ENCODE measurements at places on chromosomes 1 and 21.

DNA sequence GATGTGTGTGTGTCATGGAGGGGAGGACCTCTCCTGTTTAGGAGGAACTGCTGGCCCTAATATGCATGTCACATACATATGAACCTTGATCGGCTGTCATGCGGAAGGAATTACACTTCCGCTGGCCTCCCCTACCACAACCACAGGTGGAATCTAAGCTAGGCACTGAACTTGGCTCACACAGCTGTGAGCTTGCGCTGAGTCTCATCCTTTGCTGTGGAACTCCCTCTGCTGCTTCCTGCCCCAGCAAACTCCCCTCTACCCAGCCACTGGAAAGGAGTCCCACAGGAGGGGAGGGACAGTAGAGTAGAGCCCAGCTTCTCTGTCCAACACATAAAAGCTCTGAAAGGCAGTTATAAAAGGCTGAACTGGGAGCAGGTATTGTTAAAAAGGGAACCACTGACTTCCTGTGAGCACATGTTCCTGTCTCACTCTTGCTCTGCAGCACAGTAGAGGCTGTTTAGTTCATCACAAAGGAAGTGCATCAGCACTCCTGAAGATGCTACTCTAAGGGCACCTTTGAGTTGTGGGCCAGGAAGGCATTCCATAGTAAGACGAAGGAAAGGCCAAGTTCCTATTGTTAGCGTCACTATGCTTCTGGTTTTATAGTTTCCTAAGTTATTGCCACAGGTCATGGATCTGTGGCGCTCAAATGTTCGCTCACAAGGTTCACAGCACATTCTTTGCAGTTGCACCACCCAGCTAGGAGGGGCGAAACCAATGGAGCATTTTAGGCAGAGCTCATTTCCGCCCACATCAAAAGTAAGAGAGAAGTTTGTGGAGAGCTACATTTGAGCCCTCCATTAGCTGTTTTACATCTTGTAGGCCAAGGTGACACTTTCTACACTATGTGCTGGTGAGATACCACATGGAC is 17.7 kb upstream of the PTPRC start:
- H3K27ac ChIP-seq: peak overlapping the region; percentile 86
- DNase-seq: peak; percentile 87
- no peaks in the 10 kb centered on the region for H3K27me3 ChIP-seq
- H3K4me1 ChIP-seq: peaks cover 79% of the 10 kb centered on the region

DNA sequence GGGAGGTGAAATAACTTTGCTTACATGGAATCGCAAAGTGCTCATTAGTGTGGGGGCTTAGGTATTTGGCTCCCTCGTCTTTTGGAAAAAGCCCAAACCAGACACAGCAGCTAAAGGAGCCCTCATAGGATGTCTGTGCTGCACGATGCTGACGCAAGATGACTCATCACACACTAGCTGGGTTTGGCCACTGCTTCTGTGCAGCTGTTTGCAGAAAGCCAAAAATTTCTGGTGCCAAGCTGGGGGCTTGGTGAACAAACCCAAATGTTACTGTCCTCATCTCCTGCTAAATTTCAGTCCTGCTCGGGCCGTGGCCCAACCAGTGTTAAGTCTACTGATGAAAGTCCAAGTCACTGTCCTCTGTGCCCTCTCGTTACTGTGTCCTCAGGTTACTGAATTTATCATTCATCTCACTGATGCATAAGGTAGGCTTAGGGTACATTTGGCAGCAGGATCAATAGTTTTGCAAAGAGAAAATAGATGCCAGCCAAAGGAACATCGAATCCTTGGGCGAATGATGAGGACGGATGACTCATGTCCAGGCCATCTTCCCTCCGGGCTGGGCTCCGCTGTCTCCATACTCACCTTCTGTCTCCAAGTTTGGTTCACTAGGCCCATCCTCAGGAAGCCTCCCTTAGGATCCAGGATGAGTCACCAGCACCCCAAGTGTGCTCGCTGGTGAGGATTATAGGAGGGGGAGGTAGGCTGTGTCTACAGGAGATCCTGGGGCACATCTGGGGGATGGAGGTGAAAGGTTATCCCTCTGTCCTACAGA is 177.7 kb downstream of the ADSS2 start:
- H3K27me3 ChIP-seq: no peaks in the 10 kb centered on the region
- H3K4me3 ChIP-seq: no peak overlapping the region
- no peak overlapping the region for H3K27ac ChIP-seq
- H3K4me1 ChIP-seq: peaks cover 6% of the 10 kb centered on the region

DNA sequence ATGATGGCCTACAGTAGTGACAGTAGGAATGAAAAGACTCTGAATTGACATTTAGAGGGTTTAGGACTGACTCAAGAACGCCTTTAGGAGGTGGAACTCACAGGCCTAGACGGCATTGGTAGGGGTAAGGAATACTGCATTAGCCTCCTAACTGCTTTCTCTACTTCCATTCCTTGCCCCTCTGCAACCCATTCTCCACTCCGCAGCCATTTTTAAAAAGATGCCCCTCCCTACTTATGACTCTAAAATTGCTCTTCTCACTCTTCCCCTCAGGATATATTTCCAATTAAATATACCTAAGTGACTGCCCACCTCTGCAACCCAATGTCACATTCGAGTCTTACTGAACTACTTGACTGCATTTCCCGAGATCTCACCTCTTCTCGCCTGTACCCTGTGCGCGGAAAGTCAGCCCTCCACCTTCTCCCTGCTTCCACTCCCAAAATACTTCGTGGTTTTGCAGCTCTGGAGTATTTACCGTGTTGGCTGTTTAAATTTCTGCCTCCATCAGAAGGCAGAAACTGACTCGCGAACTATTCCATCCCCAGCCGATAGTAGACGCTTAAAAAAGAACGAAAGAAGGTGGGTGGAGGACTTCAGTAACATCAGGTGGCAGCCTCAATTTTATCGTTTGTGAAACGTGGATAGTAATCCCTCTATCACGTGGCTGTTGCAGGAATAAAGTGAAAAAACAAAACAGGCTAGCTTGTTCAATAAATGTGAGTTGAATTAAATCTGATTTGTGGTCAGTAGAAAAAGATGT is 1.1 kb upstream of the YBX1 start:
- no peak for DNase-seq
- peak overlapping the region; percentile 98 for H3K27ac ChIP-seq

DNA sequence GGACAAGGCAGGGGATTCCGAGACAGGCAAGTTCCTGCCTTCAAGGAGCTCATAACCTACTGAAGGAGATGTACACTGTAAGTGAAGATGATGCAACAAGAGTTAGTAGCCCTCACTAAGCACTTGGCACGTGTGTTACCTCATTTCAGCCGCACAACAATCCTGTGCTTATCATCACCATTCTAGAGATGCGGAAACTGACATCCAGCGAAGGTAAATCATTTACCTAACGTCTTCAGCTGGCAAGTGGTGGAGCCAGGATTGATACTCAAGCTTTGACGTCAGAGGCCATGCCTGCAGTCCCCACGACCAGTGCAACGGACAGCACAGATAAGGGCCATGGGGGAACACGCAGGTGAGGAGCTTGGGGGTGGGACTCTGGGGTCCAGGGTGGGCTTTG is 2.9 kb upstream of the UBXN10 start:
- no peaks in the 10 kb centered on the region for H3K36me3 ChIP-seq
- peak; percentile 35 for DNase-seq
- H3K27ac ChIP-seq: no peak overlapping the region
- H3K4me1 ChIP-seq: peaks cover 35% of the 10 kb centered on the region
- H3K4me3 ChIP-seq: no peak overlapping the region

- no peak overlapping the region for H3K4me3 ChIP-seq
- no peaks in the 10 kb centered on the region for H3K4me1 ChIP-seq
- no peaks in the 10 kb centered on the region for H3K36me3 ChIP-seq
- DNase-seq: no peak
Observed at GRCh38 chr1:81446000-81446669, 354.6 kb upstream of the ADGRL2 start.

DNA sequence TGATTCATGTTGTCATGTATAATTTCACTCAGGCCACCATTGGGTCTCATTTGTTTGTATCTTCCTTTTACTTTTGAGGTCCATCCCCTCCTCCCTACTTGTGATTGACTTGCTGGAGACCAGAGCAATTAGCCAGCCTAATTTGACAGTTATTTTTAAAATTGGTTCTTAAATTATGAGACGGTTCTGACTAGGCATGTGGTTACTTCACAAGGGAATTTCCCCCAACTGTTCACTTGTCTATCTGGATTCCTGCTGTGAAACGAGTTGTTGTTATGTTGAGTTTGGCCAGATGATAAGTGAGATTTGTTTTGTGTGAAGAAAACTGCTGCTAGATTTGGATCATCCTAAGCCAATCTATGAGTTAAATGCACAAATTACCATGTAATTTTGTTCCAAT is 359.1 kb downstream of the BARHL2 start:
- H3K4me1 ChIP-seq: no peaks in the 10 kb centered on the region
- H3K36me3 ChIP-seq: no peaks in the 10 kb centered on the region
- H3K27ac ChIP-seq: no peak overlapping the region
- no peak overlapping the region for H3K4me3 ChIP-seq
- no peak for DNase-seq
- no peaks in the 10 kb centered on the region for H3K27me3 ChIP-seq

DNA sequence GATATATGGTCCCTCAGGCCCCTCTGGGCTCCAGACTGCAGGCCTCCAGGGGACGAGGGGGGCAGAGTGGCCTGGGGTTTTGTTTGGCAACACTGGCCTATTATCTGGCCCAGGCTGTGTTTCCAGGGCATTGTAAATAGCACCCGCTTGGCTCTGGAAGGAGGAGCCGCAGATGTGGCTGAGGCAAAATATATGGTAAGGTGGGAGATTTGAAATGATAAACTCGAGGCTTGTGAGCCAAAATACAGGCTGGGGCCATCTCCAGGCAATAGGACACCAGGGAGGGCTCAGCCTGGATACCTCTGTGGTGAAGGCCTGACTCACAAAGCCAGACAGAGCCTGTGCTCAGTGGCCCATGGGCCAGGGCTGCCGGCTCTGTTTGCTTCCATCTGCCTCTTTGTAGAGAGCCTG is 14.0 kb downstream of the NAV1 start:
- H3K36me3 ChIP-seq: no peaks in the 10 kb centered on the region
- no peak overlapping the region for H3K4me3 ChIP-seq
- H3K27me3 ChIP-seq: no peaks in the 10 kb centered on the region
- DNase-seq: no peak
- H3K27ac ChIP-seq: no peak overlapping the region

GRCh38 chr1:225949041-225949440 is 8.0 kb upstream of the LEFTY2 start:
- H3K4me1 ChIP-seq: peaks cover 13% of the 10 kb centered on the region
- no peaks in the 10 kb centered on the region for H3K36me3 ChIP-seq
- DNase-seq: peak; percentile 24
- H3K4me3 ChIP-seq: no peak overlapping the region
- no peak overlapping the region for H3K27ac ChIP-seq

DNA sequence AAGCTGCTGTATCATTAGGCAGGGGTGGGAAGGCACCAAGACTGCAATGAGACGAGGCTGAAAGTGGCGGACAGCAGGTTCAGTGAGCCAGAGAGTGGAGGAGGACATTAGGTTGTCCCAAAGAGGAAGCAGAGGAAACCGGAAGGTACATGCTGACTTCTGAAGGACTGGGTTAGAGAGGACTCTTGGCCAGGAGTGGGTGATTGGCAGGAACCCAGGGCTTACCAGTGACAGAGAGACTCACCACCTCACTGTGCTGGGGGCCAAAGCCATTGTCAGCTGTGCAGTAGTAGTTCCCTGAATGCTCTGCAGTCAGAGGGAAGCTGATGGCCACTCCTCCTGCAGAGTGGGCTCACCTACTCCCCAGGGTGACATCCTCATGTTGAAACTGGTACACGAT is 41.9 kb upstream of the FCRL4 start:
- H3K27ac ChIP-seq: no peak overlapping the region
- no peaks in the 10 kb centered on the region for H3K27me3 ChIP-seq
- no peaks in the 10 kb centered on the region for H3K36me3 ChIP-seq
- H3K4me3 ChIP-seq: no peak overlapping the region
- DNase-seq: no peak
- no peaks in the 10 kb centered on the region for H3K4me1 ChIP-seq

Data from spleen (tissue), 13 donors.